HS-27A (cell line): ENCODE measurements at places on chromosomes 2 and 18.

DNA sequence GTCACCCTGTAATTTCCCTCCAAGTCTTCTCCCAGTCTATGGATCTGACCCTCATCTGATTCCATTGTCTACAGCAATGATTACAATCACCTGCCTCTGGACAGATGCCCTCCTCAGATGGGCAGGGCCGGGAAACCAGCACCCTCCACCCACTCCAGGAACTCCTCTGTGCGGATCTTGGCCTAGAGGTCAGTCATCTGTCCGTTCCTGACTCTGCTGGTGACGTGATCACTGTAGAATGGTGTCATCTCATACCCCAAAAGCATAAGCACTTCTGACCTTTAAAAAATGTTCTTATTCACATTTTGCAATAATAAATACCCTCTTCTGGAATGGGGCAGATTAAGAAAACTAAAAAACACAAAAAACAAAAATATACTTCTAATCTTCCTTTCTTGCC is 29.5 kb upstream of the BZW1 start:
- no peak for DNase-seq

DNA sequence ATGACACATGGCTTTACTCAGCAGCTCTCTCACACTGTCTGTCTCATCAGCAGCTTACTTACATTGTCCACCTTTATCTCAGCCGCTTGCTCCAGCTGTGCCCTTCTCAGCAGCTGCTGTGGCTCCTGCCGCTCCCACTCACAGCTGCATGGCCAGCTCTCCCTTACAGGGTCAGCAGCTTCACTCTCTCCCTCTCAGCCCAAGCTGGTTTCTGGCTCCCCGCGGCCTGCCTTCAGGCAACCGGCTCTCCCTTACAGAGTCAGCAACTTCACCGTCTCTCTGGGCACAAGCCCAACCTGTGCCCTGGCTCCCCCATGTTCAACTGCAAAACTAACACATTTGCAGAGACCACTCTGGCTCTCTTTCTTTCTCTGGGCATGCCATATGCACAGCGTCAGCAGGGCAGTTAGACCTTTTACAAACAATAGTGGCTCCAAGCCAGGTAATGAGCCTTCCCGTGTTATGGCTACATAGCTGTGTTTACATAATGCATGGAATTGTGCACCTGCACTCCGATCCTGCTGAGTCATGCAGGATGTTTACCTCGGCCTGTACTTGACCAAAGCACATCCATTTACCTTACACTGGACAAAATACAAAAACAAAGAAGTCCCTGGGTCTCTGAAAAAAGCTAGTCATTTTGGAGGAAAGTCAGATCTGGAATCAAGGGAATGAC is 167.3 kb downstream of the DOK6 start:
- DNase-seq = no peak

DNA sequence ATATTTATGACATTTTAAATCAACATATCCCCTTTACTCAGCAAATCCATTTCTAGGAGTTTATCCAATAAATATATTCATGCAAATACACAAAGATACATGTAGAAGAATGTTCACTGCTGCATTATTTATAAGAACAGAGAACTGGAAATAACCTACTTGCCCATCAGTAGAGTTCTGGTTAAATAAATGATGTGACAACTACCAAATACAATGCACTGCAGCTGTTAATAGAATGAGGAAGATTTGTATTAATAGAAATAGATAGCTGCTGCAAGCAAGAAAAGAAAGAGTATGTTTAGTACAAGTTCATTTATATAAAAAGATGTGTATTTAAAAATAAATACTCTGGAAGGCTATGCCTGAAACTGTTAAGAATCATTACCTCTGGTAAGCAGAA is 49.3 kb upstream of the CSRNP3 start:
- no peak for DNase-seq

DNA sequence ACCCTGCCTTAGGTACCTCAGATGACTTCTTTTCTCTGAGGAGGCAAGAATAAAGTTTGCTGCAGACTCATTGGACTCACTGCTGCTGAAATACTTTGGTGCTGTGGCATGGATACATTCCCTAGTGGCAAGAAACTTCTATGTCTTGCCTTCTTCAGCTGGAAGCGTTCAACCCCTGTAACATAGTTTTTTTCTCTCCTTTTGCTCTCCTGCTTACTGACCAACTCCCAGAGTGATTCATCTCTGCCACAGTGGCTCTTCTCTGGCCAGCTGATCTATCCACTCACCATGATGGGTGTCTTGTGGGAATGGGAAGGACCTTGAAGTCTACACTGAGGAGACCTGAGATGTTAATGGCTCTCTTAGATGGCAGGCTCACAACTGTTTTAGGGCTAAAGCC is 309.3 kb upstream of the LRRTM4 start:
- no peak for DNase-seq

DNA sequence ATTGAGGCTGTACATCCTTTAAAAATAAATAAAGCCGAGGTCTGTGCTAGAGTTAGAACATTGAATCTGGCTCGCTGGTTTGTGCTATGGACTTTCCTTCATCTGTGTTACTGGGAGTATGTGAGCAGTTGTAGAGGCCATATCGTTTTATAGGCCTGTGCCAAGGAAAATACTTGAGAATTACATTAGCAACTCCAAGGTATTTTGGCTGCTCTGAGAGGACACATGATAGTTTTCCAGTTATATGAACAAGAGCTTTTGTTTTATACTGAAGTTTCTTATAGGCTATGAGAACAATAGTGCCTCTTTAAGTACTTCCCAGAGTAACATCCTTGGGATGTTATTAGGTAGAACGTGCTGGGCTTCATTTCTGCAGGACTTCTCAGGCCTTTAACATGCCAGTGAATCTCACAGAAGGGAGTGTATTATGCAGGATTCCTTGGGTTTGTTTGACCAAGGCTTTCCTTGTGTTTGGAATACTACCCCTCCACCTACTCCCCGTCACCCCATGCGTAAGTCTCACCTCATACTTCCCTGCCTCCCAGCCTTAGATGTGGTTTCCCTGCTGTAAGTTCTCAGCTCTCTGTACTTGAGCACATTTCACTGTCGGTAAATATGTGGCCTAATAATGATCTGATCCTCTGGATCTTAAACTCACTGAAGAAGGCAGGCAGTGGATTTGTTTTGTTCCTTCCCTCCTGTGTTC is 21.0 kb downstream of the TCF7L1 start:
- no peak for DNase-seq

- no peak for DNase-seq
Measured at GRCh38 chr2:96506016-96506906, 1.1 kb upstream of the NEURL3 start.

GRCh38 chr2:72141032-72141645 is 6.5 kb downstream of the CYP26B1 start:
- no peak for DNase-seq

DNA sequence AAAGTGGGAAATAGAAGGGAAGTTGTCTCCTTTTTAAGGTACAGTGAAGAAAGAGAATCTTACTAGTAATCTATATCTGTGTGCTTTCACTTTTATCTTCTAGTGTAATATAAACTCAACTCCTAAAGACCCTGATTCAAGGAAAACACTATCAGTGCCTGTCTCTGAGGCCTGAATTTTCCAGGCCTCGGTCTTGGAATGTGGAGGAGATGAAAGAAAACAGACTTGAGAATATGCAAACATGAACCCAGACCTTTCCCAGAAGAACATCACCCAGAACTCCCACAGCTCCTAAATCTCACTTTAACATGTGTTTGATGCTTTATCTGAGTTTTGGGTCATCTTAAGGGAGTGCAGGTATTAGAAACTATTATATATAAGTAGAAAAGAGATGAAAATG is 51.8 kb downstream of the EPB41L5 start:
- DNase-seq = no peak

GRCh38 chr18:78297048-78297447 is 682.6 kb upstream of the SALL3 start:
- no peak for DNase-seq

DNA sequence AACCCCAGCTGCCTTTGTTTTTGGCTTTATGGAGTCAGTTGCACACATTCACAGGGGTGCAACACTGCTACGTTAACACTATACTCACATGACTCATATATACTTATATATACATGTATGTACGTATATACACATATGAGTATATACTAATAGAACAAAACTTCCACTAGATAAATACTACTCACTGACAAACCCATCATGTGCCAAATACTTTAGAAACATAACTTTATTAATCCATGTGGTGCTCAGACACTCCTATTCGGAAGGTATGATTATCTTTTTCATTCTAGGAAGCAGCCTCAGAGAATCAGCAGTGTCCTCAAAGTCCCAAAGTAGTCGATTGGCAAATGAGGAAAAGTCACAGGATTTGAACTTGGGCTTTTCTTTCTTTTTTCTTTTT is 7.9 kb downstream of the PMAIP1 start:
- DNase-seq = no peak

DNA sequence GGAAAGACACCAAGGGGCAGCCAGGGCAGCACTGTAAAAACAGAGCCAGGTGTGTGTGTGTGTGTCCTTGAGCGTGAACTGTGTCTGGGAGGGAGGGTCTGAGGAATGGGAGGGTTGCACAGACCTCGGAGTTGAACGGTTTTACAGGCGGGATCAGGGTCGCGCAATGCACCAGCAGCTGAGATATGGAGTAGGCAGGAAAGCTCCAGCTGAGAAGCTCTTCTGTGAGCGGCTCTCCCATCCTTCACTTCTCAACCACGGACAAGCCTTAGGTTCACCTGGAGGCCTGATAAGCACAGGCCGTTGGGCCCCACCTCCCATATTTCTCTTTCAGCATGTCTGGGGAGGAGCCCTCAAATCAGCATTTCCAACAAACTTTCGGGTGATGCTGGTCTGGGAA is 12.1 kb downstream of the SERTAD2 start:
- DNase-seq = no peak

DNA sequence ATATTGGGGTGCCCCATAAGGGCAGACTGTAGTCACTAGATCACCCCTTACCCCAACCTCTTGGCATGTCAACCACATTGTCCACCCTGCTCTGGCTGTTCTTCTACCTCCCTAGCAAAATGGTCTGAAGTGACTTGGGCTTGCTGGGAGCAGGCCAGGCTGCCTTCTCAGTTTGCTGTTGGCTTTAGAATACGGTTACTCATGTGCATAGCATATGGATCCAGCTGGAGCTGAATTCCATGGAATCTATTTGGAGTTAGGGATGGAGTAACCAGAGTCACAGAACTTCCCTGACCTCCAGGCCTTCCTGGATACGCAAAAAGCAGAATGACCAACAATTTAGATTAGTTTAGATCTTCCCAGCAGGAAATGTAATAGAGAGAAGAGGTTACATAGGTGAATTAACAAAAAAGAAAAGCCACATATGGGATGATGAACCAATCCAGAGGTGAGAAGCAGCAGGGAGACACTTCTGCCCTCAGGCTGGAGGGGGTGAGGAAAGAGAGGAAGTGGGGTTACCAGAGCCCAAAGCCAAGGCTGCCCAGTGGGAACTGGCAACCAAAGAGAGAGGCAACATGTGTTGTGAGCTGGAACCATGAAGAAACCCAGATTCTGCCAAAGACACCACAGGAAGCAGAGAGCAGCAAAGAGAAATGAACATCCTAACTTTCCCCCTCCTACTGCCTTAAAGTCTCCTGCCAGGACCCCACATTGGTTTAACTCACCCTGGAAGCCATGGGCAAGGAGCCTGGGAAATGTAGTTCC is 26.1 kb downstream of the PKDCC start:
- no peak for DNase-seq

DNA sequence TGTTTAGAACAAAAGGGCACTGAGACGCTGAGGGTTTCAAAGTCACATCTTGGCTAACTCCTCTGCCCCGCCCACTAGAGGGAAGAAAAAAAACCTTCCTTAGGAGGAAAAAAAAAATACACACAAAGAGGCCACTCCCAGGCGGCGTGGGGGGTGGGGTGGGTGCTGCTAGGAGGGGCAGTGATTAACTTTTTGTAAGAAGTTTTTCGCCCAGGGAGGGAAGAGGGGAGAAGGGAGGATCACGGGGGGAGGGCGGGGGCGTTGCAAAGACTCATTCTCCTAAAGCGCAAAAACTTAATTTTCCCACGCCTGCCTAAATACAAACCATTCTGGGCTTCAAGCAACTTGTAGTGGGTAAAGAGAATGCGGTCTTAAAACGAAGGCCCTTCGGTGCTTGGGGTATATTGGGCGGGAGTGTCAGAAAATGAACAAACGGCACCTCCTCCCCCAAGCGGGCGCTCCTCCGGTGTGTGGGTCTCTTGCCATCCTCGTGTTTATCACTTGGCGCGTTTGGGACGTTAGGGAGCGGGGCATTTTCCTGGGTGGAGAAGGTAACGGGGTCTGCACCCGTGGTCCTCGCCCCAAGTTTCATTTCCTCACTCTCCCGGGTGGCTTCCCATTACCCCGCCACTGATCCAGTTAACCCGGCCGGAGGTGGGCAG is 1.7 kb downstream of the CXCR4 start:
- no peak for DNase-seq

GRCh38 chr2:135874777-135875365 is 1.4 kb downstream of the MCM6 start:
- no peak for DNase-seq

DNA sequence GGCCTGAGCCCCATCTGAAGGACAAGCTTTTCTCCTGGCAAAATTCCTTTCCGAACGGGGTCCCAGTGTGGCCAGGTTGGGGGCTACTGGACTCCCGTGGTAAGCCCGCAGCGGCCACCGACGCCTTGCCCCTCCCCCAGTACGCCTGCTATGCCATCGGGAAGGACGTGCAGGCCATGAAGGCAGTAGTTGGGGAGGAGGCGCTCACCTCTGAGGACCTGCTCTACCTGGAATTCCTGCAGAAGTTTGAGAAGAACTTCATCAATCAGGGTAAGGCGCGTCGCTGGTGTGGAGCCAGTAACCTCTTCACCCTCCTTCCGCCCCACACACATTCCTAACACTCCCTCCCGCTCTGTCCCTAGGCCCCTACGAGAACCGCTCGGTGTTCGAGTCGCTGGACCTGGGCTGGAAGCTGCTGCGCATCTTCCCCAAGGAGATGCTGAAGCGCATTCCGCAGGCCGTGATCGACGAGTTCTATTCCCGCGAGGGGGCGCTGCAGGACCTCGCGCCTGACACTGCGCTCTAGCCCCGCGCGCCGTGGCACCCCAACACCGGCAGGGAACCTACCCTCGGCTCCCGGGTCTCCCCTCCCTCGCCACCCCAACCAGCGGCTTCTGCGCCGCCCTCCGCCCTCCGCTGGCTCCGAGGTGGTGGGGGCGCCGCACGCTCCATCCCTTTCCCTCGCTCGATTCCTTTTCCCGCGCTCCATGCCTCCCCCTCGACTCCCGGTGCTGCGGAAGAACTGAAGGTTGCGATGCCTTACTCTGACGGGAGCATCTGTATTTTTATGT is 13.6 kb upstream of the ANKRD53 start:
- DNase-seq = no peak

DNA sequence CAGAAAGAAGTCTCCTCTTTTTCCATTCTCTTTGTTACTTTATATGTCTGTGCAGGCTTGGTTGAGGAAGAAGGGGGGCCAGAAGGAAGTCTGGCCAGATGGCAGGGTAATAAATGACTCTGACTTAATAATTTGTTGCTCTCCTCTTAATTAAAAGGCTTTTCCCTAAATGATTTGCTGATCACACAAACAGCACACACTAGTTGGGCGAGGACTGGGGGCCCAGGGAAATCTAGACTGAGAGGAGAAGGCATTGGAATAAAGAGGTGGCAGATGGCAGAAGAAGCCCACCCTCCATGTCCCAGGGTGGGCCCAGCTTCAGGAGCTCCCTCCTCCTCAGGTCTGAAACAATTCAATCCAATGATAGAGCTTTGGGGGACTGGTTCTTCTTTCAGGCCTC is 12.7 kb upstream of the SMARCAL1 start:
- DNase-seq = no peak

- no peak for DNase-seq
Measured at GRCh38 chr18:54150226-54150625, 74.2 kb downstream of the MBD2 start.
